ENCODE measurements at places on chromosomes 5 and 9.

- DNase-seq: peak; percentile 47
Observed at GRCh38 chr5:150734579-150735384, 24.0 kb downstream of the DCTN4 start.

GRCh38 chr5:93995126-93995621, 253.8 kb upstream of the POU5F2 start:
- DNase-seq: no peak

GRCh38 chr5:7324919-7325318, 71.0 kb upstream of the ADCY2 start:
- no peak for DNase-seq

DNA sequence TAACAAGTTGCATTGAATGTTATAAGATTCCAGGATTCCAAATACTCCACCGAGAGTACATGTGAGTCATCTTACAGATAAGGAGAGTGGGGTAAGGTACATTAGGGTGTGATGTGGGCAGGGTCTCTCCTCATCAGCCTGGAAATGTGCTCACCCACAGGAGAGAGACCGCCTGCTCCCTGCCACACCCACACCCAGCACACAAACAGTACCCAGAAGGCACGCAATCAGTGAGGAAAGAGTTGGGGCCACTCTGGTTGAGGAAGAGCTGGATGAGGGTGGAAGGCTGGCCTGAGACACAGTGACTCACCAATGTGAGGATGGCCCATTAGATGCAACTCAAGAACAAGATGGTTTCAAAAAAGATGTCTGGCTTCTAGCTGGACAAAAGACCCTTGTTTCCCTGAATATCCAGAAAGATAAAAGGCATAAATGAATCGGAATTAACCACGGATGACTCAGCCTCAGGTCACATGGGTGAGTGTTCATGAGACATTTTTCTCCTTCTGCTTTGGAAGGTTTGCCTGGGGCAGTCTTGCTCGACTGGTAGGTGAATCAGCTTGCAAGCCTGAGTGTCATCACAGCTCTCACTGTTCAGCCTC, 51.1 kb upstream of the LHFPL2 start:
- DNase-seq: no peak

GRCh38 chr9:89498852-89499480, 1.1 kb upstream of the SEMA4D start:
- DNase-seq: no peak

DNA sequence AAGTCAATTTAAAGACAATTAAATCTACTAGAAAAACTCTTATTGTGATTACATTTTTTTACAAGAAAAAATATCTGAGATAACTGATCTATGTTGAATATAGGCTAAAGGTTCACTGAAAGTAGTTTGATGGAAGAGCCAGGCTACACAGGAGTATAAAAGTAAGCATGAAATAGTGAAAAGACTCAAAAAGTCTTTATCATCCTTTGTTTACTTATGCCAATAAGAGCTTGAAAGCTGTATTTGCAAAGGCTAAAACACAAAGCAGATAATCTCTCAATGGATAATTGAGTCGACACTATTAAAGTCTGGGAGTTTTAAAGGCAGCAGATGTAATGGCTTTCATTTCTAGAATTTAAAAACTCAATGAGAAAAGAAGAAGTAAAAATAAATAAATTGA, 42.0 kb downstream of the SSBP2 start:
- DNase-seq: no peak

DNA sequence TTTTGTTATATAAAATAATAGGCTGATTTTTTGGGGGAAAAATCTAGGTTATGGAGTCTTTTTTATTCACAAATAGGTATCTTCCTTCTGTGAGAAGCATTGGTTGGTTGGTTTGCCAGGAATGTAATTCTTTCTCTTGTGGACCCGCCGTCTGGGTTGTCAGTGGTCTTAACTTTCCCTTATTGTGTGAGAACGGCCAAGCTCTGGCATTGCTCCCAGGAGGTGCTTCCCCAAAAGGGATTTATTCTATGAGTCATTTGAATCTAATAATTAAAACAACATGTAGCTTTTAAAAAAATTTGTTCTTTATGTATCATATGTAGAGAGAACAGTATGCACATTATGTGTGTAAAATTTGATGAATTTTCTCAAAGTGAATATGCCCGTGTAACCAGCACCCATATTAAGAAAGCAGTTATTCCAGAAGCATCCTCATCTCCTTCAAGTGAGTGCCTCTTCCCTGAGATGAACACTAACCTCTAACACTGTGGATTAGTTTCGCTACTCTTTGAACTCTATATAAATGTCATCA, 114.4 kb downstream of the MAST4 start:
- peak; percentile 10 for DNase-seq

DNA sequence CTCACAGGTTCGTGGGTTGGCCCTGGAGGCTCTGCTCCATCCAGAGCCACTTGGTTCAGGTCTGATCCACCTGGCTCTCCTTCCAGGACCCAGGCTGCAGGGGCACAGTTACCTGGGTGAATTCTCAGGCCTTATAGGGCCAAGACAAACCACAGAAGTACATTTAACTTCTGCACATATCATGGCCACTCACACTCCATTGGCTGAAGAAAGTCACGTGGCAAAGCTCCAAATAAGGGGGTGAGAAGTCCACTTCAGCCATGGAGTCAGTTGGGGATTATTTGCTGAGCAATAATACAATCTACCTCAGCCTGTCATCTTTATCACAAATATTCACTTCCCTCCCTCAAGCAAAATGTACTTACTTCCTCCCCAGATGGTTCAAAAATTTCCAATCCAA, 83.6 kb downstream of the MACROH2A1 start:
- no peak for DNase-seq

GRCh38 chr5:132841305-132841704, 10.9 kb upstream of the SHROOM1 start:
- no peak for DNase-seq

GRCh38 chr5:110045158-110045557, 355.4 kb downstream of the MAN2A1 start:
- no peak for DNase-seq

GRCh38 chr5:8185852-8186251, 316.9 kb downstream of the MTRR start:
- DNase-seq: no peak

DNA sequence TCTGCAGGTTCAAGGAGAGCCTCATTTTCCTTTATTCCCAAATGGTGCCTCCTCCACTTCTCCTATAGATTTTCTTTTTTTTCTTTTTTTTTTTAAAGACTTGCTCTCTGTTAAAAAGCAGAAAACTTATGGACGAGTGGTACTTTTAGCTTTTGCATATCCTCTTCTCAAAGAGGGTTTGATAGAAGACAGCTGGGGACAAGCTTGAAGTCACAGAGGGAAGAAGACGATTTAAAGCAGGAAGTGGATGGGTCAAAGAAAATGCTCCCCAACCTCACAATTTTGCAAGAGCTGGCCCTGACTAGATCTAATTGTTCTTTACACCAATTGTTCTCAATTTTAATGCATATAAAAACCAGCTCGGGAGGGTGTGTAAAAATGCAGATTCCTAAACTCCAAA, 48.9 kb downstream of the APBA1 start:
- DNase-seq: no peak

GRCh38 chr9:113805486-113806132, 70.5 kb upstream of the ZNF618 start:
- DNase-seq: no peak

DNA sequence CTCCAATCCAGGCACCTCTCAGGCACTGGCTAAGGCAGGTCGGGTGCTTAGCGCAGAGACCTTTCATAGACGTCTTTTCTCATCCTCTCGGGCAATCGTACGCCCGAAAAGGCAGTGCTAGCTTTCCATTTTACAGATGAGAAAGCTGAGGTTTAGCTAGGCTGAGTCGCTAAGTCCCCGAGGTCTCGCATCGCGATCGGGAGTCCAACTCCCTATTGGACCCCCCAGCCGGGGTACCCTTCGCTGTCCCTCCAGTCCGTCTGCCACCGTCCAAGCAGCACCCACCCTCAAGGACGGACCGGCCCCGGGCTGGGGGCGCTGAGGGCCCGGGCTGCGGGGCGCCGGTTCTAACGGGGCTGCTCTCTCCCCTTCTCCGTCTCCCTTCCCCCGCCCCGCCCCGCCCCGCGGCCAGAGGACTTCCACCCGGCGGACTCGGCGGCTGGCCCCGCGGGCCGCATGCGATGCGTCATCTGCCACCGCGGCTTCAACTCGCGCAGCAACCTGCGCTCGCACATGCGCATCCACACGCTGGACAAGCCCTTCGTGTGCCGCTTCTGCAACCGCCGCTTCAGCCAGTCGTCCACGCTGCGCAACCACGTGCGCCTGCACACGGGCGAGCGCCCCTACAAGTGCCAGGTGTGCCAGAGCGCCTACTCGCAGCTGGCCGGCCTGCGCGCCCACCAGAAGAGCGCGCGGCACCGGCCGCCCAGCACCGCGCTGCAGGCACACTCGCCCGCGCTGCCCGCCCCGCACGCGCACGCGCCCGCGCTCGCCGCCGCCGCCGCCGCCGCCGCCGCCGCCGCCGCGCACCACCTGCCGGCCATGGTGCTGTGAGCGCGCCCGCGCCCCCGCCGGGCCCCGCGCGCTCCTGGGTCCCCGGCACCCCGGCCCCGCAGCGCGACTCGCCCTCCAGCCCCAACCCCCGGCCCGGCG, 12.5 kb upstream of the EXOSC2 start:
- DNase-seq: peak; percentile 82

GRCh38 chr9:26802921-26803320, 89.7 kb downstream of the CAAP1 start:
- DNase-seq: no peak

- no peak for DNase-seq
Observed at GRCh38 chr5:110718311-110718710, 8.2 kb downstream of the TMEM232 start.

DNA sequence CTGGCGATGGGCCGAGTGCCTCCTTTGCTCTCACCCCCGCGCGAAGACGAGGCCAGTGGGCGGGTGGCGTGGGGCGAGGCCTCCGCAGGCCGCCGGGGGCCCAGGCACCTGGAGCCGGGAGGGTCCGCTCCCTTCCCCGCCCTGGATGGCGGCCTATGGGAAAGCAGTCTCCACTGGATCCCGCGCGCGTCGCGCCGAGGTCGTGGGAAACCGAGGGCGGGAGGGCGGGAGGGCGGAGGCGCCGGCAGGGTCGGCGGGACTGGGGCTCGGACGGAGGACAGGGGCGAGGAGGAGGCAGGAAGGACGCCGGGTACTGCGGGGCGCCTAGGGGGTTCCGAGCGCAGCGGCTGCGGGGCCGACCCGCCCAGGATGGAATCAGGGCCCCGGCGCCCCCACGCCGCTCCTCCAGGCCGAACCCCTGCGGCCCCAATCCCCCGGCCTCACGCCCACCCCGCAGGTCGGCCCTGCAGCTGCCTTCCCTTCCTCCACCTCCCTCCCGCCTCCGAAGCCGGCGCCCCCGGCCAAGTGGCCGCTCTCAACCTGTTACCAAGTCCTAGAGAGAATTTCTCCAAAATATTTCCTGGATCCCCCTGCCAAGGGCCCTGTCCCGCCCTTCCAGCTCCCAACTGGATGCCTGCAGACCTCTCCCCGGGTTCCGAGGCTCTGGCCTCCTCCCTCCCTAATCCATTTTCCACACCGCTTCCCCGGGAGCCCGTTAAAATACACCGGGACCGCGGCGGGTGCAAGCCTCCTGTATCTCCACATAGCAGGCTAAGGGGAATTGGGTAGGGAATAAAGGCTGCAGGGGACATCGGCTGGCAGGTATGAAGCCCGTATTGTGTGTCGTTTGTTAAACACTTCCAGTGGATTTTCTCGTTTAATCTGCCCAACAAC, 146.3 kb downstream of the ERCC6L2 start:
- DNase-seq: peak; percentile 52

- no peak for DNase-seq
Observed at GRCh38 chr5:142073362-142073988, 35.1 kb upstream of the NDFIP1 start.

DNA sequence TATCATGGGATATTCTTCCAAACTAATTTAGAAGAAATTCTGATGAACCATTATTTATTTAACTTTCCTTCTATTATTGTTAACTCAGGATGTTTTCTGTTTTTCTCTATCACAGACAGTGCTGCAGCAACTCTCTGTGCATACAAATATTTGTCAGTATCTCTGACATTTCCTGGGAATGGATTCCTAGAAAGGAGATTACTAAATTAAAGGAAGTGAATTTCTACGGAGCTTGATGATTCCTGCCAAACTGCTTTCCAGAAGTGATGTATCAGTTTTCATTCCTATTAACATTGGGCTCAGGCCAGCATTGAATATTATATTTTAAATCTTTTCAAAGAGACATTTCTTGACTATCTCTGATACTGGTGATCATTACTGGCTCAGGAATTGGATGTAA, 26.0 kb upstream of the MAST4 start:
- no peak for DNase-seq
